Motor neuron (in vitro differentiated cells): ENCODE measurements at places on chromosomes 3 and 15. TPM values are rescaled to one million over a fixed set of nuclear protein-coding genes. Genes with fewer than 3 reads are reported as not detected.

DNA sequence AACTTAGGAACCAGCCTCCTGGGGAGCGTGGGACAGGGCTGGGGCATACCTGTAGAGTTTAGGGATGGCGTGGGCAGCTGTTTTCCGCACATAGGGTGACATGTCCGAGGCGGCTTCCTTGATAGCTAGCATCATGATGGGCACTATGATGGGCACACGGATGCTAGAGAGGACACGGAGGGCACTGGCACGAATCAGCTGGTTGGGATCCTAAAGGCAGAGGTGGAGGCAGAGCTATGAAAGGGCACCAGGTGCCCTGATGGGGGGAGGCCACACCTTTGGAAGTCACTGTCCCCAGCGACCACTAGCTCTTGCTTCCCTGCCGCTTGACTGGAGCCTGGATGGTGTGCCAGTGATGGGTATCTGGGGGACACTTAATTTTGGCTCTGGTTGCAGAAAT lies 28.3 kb downstream of the AP3B2 start:
- ATAC-seq, result no peak

DNA sequence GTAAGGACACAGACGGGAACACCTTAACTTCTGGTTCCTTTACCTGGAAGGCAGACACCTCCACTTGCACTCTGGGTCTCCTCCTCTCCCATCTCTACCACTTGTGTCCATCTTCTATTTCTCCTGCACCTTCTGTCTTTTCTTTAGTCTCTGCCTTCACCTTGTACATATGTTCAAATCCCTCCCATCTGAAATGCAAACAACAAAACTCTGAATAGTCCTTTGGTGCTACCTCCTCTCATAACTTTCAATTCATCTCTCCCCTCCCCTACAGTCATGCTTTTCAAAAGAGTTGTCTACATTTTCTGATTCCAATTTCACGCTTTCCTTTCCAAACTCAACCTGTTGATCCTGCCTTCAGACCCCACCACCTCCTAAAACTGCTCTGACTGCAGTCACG lies 5.3 kb upstream of the CRABP1 start:
- no peak for ATAC-seq

- peak; percentile 42 for ATAC-seq
Measured at GRCh38 chr3:39990532-39990931, 181.1 kb downstream of the MYRIP start.

DNA sequence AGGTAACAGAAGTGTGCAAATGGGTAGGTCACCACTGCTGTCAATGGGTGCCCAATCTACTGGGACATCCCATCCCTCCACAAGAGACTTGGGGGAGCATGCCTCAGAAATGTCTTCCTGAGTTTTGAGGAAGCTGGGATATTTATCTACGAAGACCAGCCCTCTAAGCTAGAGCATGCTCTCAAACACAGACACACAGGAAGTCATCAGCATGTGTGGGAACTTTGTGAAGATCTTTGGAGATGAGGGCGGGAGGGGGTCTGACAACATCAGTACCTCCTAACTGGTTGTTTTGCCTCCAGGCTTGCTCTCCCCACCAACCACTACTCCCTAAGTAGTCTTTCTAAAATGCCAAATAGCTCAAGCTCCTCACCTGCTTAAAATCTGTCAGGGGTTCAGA lies 3.5 kb upstream of the MEF2A start:
- no peak for ATAC-seq

DNA sequence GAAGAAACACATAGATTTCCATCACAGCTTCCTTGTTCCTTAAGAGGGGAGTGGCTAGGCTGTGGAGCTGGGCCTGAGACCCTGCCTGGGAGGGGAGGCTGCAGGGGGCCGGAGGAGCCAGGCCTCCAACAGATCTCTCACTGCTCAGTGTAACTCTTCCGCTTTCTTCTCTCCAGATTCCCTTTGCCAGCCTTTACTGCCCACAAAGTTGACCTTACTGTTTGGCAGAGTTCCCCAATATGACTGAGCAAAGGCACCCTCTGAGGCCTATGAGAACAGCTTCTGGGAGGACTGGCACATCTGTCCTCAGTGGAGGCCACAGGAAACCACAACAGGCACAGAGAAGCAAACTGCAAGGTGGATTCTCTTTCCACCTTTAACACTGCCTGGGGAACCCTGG lies 38.1 kb downstream of the SLCO2A1 start:
- ATAC-seq, result no peak

- ATAC-seq, result no peak
Measured at GRCh38 chr15:50916400-50916799, 7.9 kb downstream of the AP4E1 start.

DNA sequence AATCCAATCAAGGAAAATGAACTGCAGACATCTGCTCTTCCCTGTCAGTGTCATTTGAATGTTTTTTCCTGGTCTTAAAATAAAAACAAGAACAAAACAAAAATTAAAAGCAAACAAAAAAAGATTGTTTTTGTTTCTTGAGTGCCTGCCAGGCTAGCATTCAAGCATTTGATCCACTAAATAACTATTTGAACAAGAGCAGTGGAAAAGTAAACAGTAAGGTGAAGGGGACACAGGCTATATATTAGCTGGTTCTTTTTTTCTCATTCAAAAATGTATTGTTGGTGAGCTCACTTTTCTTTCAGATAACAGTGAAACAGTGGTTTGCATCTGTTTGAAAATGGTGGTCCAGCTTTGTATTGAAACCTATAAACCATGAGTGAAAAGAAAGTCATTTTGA lies 586.9 kb upstream of the SGO1 start:
- ATAC-seq, result no peak

DNA sequence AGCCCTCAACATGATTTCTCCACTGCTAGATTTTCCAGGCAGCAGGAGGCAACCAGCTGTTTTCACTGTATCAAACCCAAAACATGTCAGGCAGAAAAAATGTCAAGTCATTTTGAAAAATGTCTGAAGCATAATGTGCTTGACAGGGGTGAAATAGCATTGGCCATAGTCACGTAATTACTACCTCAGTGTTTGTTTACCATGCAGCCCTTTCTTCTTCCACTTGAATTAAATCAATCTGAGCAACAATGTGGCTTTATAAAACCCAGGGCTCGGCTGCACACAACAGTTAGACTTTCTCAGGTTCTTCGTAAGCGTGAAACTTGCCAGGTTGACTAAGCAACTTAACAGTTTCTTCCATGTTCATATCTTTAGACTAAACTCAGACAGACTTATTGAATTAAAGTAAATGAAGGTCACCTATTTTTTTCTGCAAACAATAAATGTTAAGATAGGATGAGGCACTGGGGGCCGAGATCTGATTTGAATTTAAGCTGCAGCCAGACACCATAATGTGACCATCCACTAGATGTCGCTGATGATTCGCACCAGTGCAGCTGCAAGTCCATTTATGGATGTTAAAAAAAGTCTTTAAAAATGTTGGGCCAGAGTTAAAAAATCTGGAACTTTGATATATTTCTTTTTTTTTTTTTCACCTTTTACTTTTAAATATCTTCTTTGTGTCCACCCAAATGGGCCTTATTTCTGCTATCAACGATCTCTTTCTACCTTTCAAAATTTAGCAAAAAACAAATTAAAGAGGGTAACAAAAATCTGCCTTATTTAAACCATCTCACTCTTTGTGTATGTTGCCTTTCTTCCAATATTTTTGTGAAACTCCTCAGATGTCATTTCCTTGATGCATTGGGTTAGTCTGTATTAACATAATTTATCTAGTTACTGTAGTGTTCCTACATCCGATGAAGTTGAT lies 305.9 kb downstream of the CACNA2D3 start:
- peak; percentile 55 for ATAC-seq

- ATAC-seq, result no peak
Measured at GRCh38 chr3:100438623-100438974, 37.3 kb downstream of the LNP1 start.

- no peak for ATAC-seq
Measured at GRCh38 chr3:60364475-60364874, 886.8 kb downstream of the FHIT start.

DNA sequence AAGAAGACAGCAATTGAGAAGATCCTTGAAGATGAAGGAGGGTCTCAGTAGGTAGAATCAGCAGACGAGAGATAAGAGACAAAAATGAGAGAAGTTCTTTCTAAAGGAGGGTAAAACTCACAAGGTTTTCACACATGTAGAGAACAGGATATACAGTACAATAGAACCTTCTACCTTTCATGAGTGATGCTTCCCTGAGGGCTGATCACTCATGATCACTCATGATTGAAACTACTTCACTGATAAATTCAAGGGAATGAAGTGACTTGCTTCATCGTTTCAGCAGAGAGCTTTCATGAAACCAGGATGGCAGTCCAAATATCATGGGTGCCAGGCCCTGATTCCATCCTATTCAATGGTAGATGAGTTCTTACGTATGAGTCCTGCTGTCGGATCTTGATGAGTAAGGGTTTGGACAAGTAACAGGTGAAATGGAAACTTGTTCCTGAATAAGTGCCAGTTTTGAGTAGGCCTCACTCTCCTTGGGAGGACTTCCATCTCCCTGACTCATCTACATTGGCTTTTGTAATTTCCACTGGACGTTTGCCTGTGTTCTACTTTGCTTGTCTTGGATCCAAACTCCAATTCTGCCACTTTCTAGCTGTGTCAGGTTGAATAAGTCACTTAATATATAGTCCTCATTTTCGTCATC lies 9.6 kb upstream of the CLDN16 start:
- ATAC-seq, result no peak

GRCh38 chr3:63975723-63976122 lies 47.6 kb downstream of the PSMD6 start:
- peak; percentile 10 for ATAC-seq

GRCh38 chr3:85591451-85591850 lies 632.7 kb downstream of the CADM2 start:
- ATAC-seq, result no peak

The RTP4 gene
- total RNA-seq, result 0.28 and 0.49 TPM in 2 replicates

The TMEM212 gene
- not detected in 2 replicates for total RNA-seq

The LRTM1 gene
- 0.41 and 0.75 TPM in 2 replicates for total RNA-seq

The ZNF385D gene
- 4.9 and 6.2 TPM in 2 replicates for total RNA-seq

The TUBGCP4 gene
- total RNA-seq, result 7.2 and 8.7 TPM in 2 replicates

The FSIP1 gene
- total RNA-seq, result 2.8 and 3.3 TPM in 2 replicates
